ENCODE measurements at places on chromosomes 5 and 9. TPM values are rescaled to one million over a fixed set of nuclear protein-coding genes. Genes with fewer than 3 reads are reported as not detected.

The IL33 gene
- total RNA-seq: 0.61 TPM

The KCNV2 gene
- not detected for total RNA-seq

The PCDHB2 gene
- 3.3 TPM for total RNA-seq

The MAT2B gene
- 48.9 TPM for total RNA-seq

The PRLR gene
- total RNA-seq: 0.15 TPM

The PCDHA12 gene
- 3.0 TPM for total RNA-seq

The FBP1 gene
- not detected for total RNA-seq

The NUTM2G gene
- not detected for total RNA-seq

The TLR4 gene
- 0.10 TPM for total RNA-seq

The PNPLA7 gene
- total RNA-seq: 0.44 TPM

The PCDHB3 gene
- 0.02 TPM for total RNA-seq

The IFT74 gene
- total RNA-seq: 12.1 TPM

The PCA3 gene
- total RNA-seq: not detected

Data from A549 treated with AZD2906 at 1 μM for 4 hours (cell line).